ENCODE measurements at places on chromosomes 5 and 9.

GRCh38 chr5:25448646-25449045 is 803.9 kb upstream of the CDH10 start:
- no peak for DNase-seq

- DNase-seq: no peak
Measured at GRCh38 chr9:137270929-137271695, 6.4 kb upstream of the TOR4A start.

- no peak for DNase-seq
Measured at GRCh38 chr5:32539981-32540845, 45.1 kb upstream of the SUB1 start.

- no peak for DNase-seq
Measured at GRCh38 chr5:106780355-106780754, 890.4 kb downstream of the EFNA5 start.

DNA sequence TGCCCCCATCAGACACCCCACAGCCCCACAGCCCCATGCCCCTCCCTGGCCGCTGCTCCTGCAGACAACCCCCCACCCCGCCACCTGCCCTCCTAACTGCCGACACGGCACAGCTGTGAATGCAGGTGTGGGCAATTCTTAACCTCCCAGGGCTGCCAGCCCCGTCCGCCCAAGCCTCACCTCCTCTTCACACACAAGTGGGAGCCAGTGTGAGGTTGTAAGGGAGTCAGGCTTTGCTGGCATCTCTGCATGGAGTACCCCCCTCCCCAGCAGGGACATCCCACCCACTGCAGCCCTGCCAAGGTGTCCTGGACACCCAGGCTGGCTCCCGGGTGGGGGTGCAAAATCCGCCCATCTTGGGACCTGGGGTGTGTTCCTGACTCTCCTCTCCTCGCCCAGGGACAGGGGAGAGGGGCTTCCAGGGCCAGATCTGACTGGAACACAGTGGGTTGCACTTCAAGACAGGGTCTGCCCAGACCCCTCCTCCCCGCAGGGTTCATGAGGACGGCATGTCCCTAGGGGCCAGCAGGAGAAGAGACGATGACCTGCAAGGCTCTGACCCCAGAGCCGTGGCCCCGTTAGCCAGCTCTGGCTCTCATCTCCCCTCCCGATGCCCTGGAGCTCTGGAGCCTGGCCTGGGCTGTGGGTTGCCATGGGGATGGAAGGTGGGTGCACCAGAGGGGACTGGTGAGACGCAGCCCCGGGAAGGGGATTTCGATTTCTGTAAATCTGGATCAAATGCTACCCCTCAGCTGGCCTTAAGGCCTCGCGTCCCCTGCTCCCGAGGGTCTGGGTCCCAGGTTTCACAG is 34.4 kb downstream of the SARDH start:
- DNase-seq: no peak

DNA sequence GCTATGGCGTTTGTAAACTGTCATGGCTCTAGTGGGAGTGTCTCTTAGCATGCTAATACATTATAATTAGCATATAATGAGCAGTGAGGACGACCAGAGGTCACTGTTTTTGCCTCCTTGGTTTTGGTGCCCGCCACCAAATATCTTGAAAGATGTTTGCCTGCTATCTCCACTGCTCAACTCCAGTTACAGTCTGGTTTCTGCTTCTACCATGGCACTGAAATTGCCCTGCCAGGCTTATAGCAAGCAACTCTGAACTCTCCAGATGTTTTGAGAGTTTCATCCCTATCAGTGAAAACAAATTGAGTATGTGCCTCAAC is 122.1 kb upstream of the SPRY4 start:
- no peak for DNase-seq

DNA sequence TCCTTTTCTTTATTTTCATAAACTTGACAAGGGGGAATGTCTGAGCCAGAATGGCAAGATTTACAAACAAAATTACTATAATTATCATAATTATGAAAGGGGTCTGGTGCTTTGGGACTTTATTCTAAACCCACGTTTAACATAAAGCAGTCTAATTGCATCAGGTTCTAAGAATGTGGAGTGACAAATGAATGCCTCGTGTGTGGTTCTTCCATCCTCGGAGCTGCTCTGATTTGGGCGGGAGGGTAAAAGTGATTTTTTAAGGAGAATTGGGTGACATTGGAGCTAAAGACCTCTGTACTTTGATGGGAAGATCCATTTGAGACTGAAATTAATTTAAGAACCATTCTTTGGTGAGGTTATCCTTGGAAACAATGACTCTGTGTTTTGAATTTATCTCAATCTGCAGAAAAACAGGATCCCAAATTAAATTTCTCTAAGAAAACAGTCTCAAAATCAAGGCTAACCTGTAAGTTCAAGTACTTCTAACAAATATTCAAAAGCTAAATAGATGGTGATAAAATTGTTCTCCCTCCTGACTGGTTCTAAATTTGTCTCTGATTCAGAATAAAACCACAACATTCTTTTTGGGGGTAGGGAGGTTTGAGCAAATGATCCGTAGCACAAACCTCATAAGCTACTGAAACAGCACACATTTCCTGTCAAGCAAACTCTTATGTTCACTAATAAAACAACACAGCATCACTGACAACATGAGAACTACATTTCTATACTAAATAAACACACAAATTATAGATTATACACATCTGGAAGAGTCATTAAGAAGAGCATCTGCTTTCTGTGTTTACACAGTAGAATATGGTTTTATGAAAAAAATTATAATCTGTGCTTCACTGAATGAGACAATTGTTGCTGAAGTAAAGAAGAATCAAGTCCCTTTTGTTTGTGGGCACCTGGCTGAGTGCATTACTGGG is 85.5 kb downstream of the DCP2 start:
- no peak for DNase-seq

GRCh38 chr9:127545196-127546124 is 66.6 kb upstream of the STXBP1 start:
- DNase-seq: no peak

- DNase-seq: no peak
Measured at GRCh38 chr5:169803077-169803981, 166.3 kb downstream of the DOCK2 start.

GRCh38 chr5:14582797-14583137 is 1.2 kb downstream of the OTULINL start:
- DNase-seq: no peak

GRCh38 chr9:33287087-33287490 is 3.2 kb upstream of the NFX1 start:
- no peak for DNase-seq

- DNase-seq: no peak
Measured at GRCh38 chr5:16952968-16953671, 17.0 kb upstream of the MYO10 start.

- no peak for DNase-seq
Measured at GRCh38 chr5:42020788-42021530, 95.9 kb downstream of the FBXO4 start.

DNA sequence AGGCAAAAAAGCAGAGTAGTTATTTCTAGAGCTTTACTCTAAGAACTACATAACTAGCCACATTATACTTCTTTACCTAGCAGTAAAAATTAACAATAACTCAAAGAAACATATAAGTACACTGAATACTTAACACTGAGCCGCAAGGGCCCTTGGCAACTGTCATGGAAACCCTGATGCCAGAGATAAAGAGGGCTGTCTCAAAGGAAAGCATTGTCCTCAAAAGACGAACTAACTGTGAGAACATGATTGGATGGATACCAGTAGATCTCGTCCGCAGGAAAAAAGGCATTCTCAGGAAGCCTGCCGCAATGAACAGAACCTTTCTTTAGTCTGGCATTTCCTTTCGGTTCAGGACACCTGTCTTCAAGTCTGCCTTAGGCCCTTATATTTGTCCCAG is 379.0 kb upstream of the SLC30A5 start:
- DNase-seq: no peak

DNA sequence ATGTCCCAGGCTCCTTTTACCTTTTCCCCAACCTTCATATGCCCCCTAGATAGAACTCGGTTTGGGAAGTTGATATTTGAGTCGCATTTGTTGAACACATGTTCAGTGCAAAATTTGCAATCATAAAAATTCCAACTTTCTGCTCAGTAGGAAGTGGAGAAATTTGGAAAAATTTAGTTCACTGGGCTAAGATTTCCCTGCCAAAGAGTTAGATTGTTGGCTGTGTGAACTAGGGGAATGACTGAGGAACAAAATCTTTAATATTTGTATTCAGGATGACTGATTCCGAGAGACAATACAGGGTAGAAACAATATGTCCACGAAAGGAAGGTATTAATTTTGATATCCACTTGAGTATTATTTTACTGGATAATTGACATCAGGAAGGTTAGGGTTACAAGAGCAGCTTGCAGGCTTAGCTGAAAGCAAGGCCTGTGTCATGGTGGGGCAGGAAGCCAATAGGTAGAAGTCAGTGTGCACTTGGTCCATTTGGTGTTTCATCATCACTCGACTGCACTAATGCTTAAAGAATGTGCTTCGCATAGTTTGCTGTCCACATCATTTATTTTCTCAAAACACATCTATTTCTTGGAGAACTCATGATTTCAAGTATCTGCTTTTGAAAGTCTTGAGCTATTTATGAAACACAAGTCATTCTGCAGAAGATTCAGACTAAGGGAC is 59.4 kb upstream of the GNA14 start:
- no peak for DNase-seq

- DNase-seq: no peak
Measured at GRCh38 chr5:53369681-53370080, 110.7 kb upstream of the FST start.

DNA sequence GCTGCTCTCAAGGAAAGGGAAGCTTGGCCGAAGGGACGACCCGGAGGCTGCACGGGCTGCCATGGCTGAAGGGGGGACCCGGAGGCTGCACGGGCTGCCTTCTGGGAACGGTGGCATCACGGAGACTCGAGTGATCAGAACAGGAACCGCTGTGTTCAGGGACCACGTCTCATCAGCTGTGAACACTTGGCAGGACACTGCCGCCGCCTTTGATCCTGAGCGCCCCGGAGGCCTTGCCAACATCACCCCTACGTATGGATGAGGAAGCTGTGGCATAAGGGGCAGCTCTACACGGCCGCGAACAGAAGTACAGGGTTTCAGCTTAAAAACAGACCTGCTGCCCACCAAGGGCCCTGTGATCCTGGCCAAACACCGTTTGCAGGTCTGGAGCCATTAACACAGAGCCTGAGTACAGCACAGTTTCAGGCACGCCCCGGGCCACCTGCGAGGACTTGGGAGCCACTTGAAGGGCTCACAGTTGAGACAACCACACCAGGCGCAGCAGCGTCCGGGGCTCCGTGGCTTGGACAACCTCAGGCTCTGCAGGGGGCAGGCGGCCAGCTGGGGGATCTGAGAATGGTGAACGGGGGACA is 23.9 kb upstream of the TERT start:
- DNase-seq: no peak

DNA sequence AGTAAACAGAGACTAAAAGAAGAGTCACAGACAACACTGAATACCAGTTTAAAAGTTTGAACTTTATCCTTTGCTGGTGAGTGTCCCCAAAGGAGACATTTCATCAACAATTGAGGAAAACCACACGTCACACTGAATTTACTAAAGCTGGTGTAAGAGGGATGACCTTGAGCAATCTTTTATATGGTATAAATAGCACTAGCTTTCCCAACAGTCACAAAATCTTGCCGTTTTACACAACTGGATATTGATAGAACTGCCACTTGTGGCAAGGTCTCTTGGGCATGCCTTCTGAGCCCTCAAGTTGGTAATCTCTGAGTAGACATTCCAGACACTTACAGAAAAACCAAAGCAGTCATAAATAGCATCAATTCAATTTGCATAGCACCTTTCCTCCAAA is 311.5 kb upstream of the TARS1 start:
- DNase-seq: no peak

All from activated T-helper 1 cell treated with anti-CD3 and anti-CD28 coated beads, Interleukin-2, amount 50 U/mL, for 16 hours (primary cell).